ENCODE measurements at places on chromosomes 4 and X.

DNA sequence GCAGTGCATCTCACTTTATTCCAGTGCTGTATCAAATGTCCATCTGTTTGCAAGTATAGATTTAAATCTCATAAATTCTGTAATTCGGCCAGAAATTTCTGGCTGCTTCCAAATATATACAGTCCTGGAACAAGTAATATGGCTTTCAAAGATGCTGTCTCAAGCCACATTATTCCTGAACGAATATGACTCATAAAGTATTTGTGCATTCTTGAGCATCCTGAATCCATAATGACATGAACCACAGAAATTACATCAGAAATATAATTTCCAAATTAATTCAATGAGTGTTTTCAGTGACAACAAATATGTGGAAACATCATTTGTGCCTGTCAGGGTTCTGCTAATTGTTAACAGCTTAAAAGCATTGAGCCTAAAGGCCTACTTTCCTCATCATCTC is 140.9 kb upstream of the HPGD start:
- DNase-seq, result no peak

DNA sequence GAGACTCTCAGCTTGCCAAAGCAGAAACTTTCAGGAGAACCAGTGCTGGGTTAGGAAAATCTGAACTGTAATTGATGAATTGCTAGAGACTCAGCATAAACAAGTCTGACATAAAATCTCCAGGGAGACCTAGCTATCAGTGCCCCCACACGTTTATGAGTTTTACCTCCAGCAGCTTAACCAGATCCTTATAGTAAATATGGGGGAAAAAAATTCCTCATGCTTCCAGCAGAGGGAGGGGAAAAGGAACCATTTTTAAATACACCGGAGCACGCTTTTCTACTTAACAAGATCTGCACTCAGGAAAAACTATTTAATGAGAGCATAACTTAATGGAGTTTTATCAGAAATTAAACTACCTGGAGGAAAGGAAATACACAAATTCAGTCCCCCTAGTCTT is 1040.7 kb upstream of the INTU start:
- no peak for DNase-seq

GRCh38 chr4:85151786-85152185 is 185.3 kb upstream of the WDFY3 start:
- no peak for DNase-seq

DNA sequence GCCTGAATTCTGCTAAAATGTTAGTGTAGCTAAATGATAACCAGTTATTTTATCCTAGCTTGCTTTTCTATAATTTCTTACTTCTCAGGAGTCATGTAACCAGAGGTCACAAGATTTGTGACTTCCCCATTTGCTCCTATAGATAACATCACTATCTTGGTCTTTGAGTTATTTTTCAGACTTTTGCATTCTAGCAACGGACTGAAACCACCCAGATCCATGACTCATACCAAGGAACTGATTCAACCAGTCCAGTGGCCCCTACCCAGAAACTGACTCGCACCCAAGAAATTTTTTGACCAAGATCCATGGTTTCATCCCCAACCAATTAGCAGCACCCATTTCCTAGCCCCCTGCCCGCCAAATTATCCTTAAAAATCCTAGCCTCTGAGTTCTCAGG is 50.0 kb downstream of the IQCM start:
- no peak for DNase-seq

DNA sequence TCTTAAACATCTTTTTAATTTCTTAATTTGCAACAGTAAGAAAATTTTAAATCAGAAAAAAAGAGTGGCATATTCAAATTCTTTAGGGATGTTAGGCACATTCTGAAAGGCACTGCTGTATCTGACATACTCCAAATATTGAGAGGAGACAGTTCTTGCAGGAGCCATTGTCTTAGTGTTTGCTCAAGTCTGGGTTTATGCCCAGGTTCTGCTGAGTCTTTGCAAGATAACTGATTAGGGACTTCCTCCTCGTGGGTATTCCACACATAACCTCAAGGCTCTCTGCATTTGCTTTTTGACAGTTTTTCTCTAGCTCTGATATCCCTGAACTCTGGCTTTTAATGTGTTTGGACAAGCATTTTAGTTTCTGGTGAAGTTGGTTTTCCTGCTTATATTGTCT is 52.6 kb downstream of the RPS3A start:
- no peak for DNase-seq

- DNase-seq, result no peak
These were observed 60.3 kb upstream of the CAMK2D start for GRCh38 chr4:113821856-113822255.
